GM19239 (cell line): ENCODE measurements at places on chromosomes 3 and 15.

DNA sequence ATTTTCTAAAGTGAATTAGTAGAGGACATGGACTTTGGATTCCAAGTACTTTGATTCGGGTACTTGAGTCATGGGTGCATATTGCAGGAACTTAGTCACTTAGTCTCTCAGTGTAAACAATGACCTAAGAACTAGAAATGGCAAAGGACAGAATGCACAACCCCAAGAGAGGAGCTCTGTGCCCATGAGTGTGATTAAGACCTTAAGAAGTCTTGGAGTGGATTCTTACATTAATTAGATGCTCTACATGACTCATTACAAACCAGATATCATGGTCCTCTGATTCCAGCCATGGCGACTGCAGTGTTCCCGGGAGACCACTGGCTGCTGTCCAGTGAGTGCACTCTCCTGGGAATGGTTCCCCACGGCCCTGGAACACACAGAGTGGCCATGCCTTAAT, 251.5 kb downstream of the GABRG3 start:
- no peak for DNase-seq

GRCh38 chr3:80618295-80619256, 850.8 kb upstream of the ROBO1 start:
- no peak for DNase-seq

GRCh38 chr3:115698851-115699591, 75.7 kb downstream of the GAP43 start:
- DNase-seq, result no peak

- DNase-seq, result no peak
These were observed 499.0 kb upstream of the SEMA6D start for GRCh38 chr15:47218295-47218694.

GRCh38 chr15:62068810-62069167, 2.0 kb downstream of the C2CD4A start:
- DNase-seq, result no peak

DNA sequence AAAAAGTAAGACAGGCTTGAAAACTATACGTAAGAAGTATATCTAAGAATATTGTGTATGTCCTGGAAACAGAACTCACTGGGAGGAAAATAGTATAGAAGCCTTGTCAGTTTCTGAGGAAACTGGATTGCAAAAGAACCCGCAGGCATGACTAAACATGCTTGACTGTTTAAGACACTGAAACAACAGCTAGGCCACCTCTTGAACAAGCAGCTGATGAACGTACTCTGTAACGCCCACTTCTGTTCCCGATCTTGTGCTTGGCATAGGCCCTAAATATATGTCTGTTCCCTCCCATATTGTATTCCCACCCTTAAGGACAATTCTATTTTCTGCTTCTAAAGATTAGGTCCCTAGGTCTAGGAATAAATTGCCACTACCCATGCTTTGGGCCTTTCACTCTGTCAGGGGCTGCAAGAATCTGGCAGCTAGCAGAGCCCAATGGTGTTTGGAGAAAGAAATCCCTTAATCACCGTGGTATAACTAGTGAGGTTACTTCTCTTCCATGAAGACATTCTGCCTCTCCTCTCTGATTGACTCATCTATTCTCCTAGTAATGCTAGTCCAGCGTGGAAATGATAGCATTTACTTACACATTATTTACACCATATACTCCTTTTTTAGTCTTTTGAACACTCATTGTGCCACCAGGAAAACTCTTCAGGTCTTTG, 46.2 kb downstream of the CD200 start:
- no peak for DNase-seq

DNA sequence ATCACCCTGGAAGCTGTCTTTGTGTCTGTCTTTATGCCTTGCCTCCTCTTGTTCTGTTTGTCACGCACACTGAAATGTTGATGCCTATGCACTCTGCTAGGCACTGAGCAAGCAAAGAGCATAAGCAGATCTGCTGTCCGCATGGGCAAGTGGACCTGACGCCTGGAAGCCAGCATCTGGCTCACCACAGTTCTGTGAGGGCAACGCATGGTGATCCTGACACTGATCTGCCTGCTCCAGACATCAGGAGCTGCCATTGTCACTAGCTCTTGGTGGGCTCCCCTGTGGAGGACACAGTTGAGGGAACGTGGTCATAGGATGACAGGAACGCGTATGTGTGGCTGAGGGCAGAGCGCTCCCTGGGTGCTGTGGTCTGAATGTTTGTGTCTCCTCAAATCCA, 234.6 kb downstream of the ADAMTS17 start:
- DNase-seq, result no peak

DNA sequence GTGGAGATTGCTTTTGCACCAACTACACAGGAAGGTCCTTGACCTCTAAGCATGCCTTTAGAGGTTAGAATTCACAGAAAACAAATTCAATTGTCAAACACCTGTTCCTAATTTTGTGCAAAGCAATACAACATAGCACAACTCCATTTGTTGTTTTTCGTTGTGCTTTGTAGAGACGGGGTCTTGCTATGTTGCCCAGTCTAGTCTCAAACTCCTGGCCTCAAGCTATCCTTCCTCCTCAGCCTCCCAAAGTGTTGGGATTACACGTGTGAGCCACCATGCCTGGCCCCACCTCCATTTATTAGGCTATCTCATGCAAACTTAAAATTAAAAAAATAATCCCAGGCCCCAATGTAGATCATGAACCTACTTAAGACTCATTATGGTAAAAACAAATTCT, 6.0 kb downstream of the NCBP2 start:
- no peak for DNase-seq

- no peak for DNase-seq
These were observed 34.0 kb upstream of the SEMA4B start for GRCh38 chr15:90167121-90167520.

- DNase-seq, result no peak
These were observed 352.6 kb downstream of the PDCD6IP start for GRCh38 chr3:34150992-34151391.

- no peak for DNase-seq
These were observed 302.0 kb downstream of the DIPK2A start for GRCh38 chr3:144273601-144274000.

DNA sequence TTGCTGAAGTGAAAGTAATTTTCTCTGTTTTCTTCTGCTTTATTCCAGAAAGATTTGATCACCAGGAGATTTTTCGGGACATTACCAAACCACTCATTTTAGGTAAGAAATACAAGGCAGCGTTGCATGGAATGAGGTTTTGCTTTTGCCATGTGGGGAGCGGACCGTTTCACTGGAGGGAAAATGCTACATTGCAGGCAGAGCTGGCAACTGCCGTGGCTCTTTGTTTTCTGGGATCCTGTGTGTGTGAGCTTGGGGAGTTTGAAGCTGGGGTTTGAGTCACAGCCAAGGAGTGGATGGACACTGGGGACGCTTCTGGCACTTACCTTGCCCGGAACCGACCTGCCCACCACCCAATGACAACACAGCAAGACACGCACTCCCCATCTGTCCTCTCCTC, 109.9 kb downstream of the APBA2 start:
- DNase-seq, result no peak

DNA sequence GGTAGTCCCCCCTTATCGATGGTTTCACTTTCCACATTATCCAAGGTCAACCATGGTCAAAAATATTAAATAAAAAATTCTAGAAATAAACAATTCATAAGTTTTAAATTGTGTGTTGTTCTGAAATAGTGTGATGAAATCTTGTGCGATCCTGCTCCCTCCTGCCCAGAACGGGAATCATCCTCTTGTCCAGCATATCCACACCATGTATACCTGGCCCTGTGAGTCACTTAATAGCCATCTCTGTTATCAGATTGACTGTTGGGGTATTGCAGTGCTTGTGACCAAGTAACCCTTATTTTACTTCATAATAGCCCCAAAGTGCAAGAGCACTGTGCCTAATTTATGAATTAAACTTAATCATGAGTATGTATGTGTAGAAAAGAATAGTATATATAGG, 19.1 kb downstream of the FAM81A start:
- DNase-seq, result no peak

DNA sequence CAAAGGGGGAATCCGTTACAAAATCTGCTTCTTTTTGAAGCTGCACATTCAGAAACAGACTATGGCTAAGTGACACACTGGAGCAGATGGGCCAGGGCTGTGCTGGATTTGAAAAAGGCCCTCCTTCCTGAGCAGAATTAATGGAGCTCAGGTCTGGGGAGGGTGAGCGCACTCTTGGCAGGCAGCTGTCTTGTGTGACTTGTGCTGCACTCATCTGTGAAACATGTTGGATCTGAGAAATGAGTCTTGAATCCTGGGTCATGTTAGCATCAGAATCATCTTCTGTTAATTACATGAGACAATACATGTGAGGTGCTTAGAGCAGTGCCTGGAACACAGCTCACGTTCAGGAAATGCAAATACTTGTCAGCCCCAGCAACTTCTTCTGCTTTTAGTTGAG, 219.6 kb downstream of the THSD4 start:
- no peak for DNase-seq

GRCh38 chr3:122754929-122755328, 38.7 kb downstream of the HSPBAP1 start:
- DNase-seq, result peak; percentile 27

DNA sequence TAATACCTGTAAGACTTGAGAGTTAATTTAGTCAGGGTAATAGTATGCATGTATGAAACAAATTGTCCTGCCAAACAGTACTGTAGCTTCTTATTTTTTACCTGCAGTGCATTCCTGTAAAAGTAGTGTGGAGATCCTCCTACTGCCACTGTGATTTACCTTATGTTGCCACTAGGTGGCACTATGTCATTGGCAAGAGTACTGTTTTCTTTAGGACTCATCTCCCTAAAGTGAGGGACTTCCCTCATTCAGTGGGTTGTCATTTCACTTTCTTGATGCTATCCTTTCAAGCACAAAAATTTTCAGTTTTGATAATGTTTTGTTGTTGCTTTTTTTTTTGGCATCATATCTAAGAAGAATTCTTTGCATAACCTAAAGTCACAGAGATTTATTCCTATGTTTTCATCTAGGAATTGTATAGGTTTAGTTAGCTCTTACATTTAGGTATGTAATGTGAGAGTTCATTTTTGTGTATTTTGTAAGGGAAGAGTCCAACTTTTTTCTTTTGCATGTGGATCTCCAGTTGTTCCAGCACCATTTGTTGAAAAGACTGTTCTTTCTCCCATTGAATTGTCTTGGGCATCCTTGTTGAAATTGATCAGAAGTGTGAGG, 105.7 kb downstream of the AKAP13 start:
- peak; percentile 48 for DNase-seq

- no peak for DNase-seq
These were observed 11.6 kb downstream of the NEK11 start for GRCh38 chr3:131038326-131038725.

- no peak for DNase-seq
These were observed 26.5 kb upstream of the FBXL2 start for GRCh38 chr3:33250712-33251111.

- DNase-seq, result no peak
These were observed 35.0 kb upstream of the MGLL start for GRCh38 chr3:127857333-127857732.

GRCh38 chr15:31020542-31020941, 29.1 kb upstream of the MTMR10 start:
- no peak for DNase-seq

GRCh38 chr15:58378241-58379085, 53.3 kb upstream of the LIPC start:
- DNase-seq, result no peak

DNA sequence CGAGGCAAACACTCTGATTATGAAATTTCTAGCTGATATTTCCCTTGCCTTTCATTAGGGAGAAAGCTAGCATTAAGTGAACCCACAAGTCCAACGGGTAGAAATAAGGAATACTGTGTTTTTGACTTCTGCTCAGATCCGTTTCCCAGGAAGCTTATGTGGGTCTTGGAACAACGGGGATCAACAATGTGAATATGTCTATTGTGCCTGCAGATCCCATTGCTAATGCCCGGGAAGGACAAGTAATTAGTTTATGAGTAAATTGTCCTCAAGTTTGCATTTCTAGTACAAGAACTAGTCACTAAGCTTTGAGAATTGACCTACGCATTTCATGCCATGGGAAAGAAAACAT, 236.4 kb downstream of the UACA start:
- no peak for DNase-seq

GRCh38 chr3:21094686-21095085, 656.3 kb downstream of the ZNF385D start:
- DNase-seq, result no peak

- DNase-seq, result no peak
These were observed 88.4 kb upstream of the ATP11B start for GRCh38 chr3:182704926-182705325.

DNA sequence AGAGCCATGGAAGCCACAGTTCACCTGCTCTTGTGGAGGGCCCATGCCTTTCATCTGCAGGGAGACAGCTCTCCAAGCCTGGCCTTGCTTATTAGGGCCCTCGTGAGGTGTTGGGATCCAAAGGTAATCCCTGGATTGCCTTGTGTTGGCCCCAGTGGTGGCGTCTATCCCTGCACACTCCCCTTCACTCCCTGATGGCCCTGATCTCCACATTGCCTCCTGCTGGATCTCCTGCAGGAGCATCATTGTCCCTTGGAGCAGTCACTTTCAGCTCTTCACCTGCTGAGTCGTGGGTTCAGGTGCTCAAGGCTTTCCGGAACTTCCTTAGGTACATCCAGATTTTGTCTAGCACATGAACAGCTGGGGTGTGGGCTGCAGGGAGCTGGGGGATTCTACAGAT, 7.0 kb downstream of the PPCDC start:
- DNase-seq, result no peak

DNA sequence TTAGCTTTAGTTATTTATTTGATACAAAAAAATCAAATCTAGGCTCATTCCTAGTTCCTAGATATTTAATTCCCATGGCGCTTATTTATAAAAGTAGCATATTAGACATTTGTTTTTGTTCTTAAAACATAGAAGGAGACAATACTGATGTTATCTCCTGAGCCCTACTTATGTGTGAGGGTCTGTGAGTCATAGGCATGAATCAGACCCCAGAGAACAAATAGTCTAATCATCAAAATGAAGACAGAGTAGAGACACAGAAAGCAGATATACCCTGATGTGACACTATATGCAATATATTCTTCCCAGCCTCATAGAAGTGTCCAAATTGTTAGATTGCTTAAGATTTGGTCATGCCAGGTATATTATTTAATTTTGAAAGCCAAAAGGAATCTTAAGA, 44.9 kb downstream of the PEX5L start:
- no peak for DNase-seq
